ENCODE measurements at places on chromosomes 12 and 14.
A peak's percentile ranks its signal among the peaks of the same experiment; 100 is the strongest.

DNA sequence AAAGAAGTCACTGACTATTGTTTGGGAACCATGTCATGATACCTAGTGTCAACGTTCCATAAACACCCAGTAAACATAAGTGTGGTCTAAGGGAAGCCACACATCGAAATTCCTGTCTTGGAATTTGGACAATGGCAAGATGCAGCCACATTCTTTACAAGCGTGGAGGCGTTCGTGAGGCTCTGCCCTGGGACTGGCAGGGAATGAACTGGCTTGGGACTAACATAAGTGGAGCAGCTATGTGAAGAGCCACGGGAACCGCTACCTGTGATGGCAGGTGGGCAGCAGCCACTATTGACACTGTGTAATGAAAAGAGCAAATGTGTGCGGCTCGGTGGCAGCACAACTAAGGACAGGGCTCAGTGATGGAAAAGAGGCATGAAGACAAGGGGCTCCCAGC is 10.0 kb upstream of the NRIP2 start:
- DNase-seq = no peak

GRCh38 chr12:49902399-49903350 is 1.0 kb downstream of the FAIM2 start:
- DNase-seq = peak; percentile 47

DNA sequence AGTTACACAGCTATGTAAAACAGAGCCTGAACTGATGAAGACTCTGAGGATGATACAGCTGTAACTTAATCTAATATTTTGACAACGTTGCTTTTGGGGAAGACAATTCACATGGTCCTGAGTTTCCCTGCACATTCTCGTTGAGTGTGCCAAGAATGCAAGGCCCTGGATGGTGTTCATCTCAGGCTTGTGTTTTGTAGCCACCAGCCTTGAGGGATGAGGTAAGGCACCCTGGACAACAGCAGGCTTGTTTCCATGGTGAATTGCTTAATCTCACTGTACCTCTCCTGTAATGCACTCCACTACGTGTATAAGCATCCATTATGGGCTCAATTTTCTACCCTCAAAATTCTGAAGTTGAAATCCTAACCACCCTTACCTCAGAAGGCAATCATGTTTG is 2.1 kb downstream of the CATSPERB start:
- no peak for DNase-seq

DNA sequence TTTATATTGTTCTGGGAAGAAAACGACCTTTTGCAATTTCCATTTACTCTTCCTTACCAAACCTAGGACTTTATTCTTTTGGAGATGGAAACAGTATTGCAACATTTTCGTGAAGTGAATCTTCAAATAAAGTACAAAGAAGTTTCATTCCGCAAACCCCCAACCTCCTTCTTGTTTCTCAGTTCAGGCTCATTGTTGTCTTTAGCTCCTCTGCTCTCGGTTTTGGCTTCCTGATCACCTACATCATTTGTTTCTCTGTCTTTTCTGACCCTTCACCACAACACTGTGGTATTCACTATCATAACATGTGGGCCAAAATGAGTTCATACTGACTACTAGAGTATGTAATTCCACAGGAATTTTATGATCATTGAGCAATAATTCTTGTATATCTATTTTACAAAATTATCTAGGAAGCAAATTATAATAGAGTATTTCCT is 266.8 kb downstream of the ADAMTS20 start:
- no peak for DNase-seq

DNA sequence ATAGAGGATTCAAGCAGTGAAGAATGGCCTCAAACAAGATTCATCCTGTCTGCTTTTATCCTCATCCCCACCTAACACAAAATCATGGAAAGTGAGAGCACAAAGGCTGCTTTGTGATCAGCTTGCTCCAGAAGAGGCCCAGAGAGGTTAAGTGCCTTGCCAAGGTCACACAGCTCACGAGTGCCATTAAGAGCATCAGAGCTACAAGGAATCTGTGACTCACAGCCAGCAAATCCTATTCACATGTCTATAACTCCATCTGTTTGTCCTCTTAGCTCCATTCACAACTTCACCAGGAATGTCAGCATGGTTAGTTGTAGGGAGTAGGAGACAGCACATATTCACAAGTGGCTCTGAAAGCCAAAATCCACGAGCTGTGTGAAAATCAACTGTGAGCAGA is 79.8 kb downstream of the TTC9 start:
- no peak for DNase-seq

- DNase-seq = peak; percentile 21
Observed at GRCh38 chr12:41367726-41368405, 179.7 kb downstream of the PDZRN4 start.

GRCh38 chr12:26379777-26380467 is 184.5 kb downstream of the SSPN start:
- no peak for DNase-seq

DNA sequence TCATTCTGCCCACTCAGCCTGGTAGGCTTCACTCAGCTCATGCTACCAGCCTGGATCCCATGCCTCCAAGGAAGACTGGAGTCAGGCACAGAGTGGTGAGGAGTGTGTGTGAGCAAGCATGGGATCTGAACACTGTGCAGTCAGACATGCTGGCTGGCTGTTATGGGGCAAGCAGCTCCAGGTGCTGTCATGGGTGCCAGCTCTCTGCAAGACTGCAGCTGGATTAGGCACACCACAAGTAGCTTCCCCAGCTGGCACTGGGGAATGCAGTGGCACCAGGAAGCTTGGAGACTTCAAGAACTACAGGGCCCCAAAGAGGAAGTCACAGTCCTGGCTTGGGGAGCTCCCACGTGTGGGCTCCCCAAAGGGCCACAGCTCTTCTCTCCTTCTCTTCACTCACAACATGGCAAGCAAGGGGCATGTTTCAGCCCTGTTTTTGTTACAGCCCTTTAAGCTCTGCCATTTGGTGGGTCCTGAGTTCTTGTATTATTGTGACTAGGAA is 202.5 kb downstream of the VRK1 start:
- DNase-seq = no peak

All from HAP-1 (cell line).